ENCODE measurements at places on chromosomes 12 and 14. TPM values are rescaled to one million over a fixed set of nuclear protein-coding genes. Genes with fewer than 3 reads are reported as not detected.

GRCh38 chr12:88142610-88142991, 494 bp downstream of the TMTC3 start:
- DNase-seq: no peak

GRCh38 chr14:28626780-28627179, 139.8 kb upstream of the FOXG1 start:
- DNase-seq: no peak

DNA sequence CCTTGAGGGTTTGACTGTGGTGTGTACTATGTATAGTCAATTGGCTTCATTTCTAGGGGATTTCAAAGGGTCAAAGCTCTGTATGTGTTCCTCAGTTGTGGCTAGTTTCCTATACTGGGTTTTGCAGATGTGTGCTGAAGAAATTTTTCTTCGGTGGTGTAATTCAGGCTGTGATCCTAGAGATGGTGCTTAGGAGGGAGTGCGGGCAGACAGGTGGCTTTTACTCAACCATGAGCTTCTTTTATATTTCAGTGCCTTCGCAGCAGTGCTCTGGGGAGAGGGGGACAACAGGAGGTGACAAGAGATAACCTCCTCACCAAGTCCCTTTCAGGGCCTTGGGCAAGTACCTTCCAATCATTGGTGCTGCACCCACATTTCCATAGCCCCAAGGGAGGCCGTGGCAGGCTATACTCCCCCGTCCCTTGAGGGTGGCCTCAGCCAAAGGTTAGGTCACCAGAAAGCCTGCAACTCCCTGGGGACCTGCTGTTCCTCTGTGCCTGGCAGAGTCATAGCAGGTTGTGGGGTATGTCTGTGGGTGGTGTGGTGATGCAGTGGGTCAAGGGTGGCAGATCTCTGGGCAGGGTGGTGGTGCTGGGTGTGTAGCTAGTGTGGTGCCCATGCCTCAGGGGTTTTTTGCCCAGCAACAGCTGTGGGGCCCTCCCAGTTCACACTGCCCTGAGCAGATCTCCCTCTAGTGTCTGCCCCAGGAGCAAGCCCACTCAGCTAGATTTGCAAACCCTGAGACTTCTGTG, 37.0 kb upstream of the TMX1 start:
- DNase-seq: peak; percentile 57

GRCh38 chr12:97308576-97309198, 153.9 kb upstream of the RMST start:
- DNase-seq: peak; percentile 77

- no peak for DNase-seq
Observed at GRCh38 chr14:54837508-54838149, 65.0 kb downstream of the GCH1 start.

DNA sequence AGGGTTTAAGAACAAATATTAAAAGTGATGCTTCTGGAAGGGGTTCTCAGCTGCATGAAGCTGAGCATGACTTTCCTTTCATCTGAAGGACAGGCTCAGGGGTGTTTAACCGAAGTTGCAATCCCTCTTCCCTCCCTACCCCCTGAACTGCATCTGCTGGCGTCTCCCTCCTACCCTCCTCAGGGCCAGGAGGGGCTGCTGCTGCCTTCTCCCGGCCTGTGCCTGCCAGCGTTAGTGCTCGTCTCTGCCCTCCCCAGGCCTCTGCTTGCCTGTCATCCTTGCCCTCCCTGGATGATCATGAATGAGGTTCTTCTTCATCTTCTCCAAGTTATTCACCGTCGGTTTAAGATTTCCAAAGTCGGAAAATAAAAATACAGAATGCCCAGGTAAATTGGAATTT, 12.2 kb downstream of the SMOC1 start:
- no peak for DNase-seq

DNA sequence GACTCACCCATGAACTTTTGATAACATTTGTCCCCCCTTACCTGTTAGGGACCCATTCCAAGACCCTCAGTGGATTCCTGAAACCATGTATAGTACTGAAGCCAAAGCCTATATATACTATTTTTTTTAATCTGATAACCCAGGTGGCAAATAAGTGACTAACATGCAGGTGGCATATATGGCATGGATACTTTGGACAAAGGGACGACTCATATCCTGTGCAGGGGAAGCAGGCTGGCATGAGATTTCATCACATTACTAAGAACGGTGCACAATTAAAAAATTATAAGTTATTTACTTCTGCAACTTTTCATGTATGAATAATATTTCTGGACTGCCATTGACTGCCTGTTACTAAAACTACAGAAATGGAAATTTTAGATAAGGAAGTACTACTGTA, 880.1 kb upstream of the FBXO33 start:
- DNase-seq: no peak

DNA sequence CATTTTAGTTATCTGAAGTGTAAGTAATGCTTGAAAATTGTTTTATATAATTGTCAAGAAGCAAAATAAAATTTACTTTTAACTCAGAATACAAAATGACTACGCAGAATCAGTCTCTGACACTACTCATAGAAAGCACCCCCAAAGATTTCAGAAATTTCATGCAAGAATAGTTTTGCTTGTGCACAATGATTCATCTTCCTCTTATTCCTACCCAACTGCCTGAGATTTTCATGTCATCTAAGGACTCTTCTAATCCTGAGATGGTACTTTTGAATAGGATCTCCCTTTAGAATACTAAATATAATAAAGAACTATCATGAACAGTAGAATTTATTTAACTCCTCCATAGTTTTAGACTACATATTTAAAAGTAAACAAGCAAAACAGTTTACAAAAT, 485.3 kb upstream of the MGAT4C start:
- no peak for DNase-seq

- no peak for DNase-seq
Observed at GRCh38 chr12:68559246-68559645, 51.5 kb upstream of the RAP1B start.

GRCh38 chr14:68394764-68395143, 398.1 kb downstream of the ZFP36L1 start:
- no peak for DNase-seq

DNA sequence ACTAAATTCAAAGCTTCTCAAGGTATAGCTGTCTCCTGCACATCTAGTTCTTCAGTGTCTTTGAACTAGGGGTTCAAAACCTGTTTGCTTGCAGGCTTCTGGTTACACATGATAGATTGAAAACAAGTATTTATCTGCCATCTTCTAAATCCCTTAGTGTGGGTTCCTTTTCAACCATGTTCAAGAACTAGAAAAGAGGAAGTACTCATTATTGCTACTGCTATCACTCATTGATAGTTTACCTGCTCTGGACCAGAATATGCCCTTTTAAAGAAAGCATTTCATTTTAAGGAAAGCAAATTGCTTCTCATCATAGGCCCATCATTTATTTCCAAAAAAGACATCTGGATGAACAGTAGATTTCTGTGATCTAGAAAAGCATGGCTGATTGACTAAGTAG, 37.1 kb upstream of the VSX2 start:
- no peak for DNase-seq

DNA sequence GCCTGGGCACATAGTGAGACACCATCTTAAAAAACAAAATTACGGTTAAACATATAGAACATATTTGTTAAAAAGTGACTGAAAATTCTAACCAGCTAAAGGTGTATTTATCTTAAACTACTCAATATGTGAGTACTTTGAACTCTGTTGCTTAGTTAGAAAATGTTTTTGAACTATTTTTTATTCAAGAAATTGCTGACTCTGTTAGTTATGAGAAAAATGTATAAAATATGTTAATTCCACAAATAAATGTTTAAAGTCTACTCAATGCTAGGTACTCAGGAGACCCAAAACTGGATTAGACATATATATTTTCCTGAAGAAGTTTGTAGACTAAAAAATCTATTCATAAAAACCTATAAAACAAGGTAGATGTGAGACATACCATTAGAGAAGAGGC, 23.0 kb upstream of the GPR33 start:
- no peak for DNase-seq

DNA sequence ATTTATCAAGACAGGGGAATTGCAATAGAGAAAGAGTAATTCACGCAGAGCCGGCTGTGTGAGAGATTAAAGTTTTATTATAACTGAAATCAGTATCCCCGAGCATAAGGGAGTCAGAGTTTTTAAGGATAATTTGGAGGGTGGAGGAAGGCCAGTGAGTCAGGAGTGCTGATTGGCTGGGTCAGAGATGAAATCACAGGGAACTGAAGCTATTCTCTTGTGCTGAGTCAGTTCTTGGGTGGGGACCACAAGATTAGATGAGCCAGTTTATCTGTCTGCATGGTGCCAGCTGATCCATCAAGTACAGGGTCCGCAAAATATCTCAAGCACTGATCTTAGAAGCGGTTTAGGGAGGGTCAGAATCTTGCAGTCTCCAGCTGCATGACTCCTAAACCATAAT, 96.6 kb downstream of the CCDC60 start:
- DNase-seq: no peak

DNA sequence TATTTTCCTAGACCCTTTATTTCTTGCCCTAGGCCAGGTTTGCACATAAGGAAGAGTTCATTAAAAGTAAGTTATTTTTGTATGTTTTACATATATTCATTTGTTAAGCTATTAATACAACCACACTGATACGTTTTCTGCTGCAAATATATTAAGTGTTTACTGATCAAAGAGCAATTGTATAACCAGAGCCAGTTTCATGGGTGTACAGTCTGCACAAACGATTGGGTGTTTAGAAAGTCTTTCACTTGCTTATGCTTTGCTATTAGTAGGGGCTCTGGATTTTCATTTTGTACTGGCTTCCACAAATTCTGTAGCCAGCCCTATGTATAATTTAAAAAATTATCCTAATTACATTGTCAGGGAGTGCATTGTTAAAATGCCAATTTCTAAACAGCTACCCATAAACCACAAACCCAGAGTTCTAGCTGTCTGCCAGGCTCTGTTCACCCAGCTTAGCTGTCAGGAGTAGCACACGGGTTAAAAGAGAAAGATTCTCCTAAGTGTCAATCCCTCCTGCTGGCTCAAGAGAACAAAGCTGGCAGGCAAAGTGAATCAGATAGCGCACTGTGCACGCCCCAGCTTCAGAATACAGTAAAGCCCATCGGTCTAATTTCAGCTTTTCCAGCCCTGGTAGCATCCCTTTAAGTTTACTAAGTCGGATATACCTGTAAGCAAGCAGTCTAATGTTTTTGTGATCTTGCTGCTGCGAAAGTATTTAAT, 151.0 kb upstream of the LMO3 start:
- no peak for DNase-seq

- DNase-seq: peak; percentile 16
Observed at GRCh38 chr12:85575120-85576096, 260.8 kb downstream of the RASSF9 start.

- peak; percentile 42 for DNase-seq
Observed at GRCh38 chr12:108667349-108667748, 33.7 kb upstream of the SELPLG start.

DNA sequence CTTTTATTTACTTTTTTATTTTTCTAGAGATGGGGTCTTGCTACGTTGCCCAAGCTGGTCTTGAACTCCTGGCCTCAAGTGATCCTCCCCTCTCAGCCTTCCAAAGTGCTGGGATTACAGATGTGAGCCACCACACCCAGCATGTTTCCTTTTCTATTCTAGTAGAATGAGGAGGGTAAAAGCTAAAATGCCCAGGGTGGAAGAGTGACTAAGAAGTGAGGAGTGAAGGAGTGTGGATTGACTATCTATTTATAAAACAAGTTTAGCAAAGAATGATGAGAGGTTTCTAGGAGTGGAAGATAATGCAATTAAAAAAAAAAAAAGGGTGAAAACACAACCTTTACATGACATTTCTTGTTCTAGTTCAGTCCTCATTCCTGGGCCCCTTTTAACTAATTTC, 29.8 kb upstream of the PKP2 start:
- DNase-seq: no peak

DNA sequence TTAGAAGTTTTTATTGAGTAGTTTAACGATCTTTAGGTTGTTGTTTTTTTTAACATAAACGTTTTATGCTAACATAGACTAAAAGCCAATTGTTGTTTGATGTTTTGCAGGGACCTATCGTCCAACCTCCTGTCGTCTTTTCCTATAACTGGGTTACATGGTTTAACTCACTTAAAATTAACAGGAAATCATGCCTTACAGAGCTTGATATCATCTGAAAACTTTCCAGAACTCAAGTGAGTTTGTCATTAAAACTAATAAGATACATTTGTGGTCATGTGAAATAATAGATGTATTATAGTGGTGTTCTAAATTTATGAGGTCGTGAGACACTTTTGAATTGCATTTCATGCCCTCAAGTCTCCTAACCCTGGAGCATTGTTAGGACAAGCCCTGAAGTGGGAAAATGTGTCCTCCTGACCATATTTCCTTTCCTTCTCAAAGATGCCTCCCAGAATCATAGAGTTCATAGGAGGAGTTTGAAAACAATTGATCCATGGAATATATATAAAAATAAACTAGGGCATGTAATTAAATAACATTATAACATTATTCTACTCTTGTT, 84.9 kb downstream of the ZFC3H1 start:
- no peak for DNase-seq

DNA sequence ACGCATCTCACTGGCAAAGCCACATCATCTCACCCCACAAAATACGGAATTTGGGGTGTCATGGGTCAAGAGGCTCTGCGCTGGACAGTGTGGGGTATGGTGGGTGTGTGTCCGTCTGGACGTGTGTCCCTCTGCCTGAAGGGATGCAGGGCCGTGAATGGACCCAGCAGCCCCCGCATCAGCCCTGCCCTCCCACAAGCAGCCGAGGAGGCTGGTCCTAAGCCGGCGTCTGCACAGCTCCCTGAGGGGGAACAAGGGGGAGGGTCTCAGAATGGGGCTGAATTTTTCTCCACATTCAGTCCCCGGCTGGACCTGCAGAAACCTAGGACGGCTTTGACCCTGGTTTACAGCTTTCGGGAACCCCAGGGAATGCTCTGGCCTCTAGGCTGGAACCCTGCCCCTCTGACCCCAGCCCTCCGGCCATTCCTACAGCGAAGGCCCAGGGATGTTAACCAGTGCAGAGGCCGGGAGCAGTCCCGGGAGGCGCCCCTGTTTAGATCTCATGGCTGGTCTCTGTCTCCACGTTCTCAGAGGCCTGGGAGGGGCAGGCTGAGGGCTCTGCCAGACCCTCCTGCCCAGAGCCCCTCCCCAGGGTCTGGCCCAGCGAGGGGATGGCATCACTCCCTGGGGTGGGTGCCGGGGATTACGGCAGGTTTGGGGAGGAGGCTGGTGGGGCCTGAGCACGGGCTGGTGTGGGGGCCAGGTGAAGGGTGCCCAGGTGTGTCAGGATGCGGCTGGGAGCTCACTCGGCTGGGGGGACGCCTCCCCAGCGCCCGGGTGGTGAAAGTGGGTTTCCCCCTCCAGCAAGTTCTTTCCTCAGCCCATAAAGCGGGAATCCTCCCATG, 156.5 kb upstream of the C14orf180 start:
- DNase-seq: no peak

PDZRN4 gene
- not detected for total RNA-seq

TRHDE gene
- total RNA-seq: not detected

RTRAF gene
- 91.1 TPM for total RNA-seq

ASPG gene
- not detected for total RNA-seq

OVCH1 gene
- total RNA-seq: not detected

KTN1 gene
- total RNA-seq: 120 TPM

APOLD1 gene
- total RNA-seq: 4.7 TPM
